Activated T-helper 1 cell treated with anti-CD3 and anti-CD28 coated beads, Interleukin-2, amount 50 U/mL, for 16 hours (primary cell): ENCODE measurements at places on chromosomes 3 and 15.

GRCh38 chr15:84603630-84604379 is 3.0 kb downstream of the ZSCAN2 start:
- no peak for DNase-seq

DNA sequence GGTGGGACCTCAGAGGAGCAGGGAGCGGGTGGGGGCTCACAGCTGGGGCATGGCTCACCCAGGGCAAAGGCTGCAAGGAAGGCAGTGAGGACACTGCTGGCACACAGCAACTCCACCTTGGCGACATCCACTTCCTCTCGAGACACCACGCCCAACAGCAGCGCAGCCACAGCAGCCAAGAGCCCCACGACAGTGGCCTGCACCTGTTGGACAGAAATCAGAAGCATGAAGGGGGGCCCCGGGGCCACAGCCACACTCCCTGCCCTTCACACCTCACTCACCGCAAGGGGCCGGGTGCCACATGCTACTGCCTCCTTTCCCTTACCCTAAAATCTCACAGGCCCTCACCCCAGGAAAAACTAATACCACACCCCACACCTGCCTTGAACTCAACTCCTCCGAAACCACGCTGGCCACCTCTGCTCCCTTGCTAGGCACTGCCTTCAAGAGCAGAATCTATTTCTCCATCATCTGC is 57.3 kb downstream of the ROPN1B start:
- DNase-seq = no peak

GRCh38 chr15:90031231-90031791 is 30.2 kb downstream of the ZNF710 start:
- no peak for DNase-seq

GRCh38 chr15:94070356-94071295 is 160.7 kb upstream of the MCTP2 start:
- no peak for DNase-seq

- no peak for DNase-seq
These were observed 118.7 kb upstream of the MLF1 start for GRCh38 chr3:158452334-158452733.

DNA sequence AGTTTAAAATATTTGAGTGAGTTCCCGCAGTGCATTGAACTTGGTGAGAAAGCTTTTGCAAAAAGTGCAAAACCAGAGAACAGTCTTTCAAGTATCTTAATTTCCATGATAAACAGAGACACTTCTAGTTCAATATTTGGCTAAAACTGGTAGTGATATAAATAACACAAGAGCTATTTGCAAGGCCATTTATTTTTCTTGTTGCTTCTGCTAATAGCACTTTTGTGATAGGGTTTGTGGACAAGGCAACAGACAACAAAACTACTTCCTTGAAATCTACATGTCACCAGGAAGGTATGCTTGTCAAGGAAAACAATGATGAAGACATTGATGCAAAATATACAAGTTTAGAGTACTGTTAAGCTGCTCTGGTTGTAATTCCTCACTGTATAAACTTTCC is 1225.1 kb downstream of the OTOL1 start:
- DNase-seq = no peak

DNA sequence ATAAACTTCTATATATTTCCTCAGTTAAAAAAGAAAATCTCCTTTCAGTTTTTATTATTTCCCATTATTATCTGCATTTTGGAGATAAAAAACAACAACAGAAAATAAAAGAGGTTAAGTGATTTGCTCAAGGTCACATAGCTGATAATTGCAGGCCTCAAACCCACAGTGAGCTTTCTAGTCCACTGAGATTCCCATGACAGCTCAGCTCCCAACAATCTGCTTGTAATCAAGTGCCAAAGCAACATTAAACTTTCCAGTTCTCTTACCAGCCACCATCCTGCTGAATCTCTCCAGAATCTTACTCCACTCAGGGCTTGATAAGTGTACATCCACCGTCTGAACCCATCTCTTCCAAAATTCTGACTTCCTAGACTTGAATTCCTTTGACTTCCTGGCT is 318.2 kb upstream of the SEMA6D start:
- DNase-seq = no peak
